NCI-H1417 (cell line): ENCODE measurements at places on chromosomes 12 and 14.

- peak; percentile 5 for DNase-seq
These were observed 563 bp upstream of the STXBP6 start for GRCh38 chr14:25050269-25051150.

GRCh38 chr12:65113621-65114035, 7.5 kb downstream of the WIF1 start:
- no peak for DNase-seq

DNA sequence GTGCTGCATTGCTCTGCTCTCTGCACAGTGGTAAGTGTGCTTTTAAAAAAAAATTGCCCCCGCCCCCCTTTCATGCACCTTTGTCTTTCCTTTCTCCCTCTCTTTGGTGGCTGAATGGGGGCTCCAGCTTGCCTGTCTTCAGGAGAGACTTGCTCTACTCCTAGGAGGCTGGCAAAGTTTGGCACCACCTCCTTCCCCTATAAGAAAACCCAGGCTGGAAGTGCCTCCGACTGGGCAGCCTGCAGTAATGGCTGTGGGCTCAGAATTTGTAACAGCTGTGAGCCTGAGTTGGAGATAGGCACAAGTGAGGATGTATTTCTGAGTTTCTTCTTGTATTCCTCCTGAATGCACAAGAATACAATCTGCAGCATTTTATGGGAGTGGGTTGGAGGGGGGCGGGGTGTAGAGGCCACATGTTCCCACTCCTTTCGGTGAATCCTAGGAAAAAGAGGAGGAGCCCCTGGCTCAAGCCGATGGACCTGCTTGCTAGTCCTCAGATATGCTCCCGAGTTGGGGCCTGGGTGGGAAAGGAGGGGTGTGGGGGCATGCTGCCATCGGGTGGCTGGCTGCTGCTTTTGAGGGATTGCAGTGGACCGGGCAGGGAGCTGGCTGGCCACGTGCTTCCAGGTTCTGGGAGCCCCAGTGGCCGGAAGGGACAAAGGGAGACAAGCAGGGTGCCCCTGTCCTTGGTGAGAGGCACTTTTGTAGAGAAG, 124.3 kb downstream of the TSPAN9 start:
- DNase-seq = no peak

DNA sequence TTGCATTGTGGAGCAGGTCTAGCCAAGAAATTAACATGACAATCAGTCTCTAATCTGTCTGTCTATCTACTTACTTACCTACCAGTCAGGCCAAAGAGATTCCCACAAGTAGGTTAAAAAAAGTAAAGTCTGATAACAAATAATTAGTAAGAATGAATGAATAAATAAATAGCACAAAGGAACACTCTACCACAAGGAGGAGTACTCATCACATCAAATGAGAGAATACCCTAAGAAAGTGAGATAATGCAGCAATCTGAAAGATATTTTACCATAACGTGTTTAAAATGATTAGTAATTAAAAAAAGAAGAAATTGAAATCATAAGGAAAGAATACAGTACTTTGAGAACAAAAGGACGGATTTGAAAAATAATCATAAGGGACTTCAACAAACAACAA, 187.2 kb downstream of the SYNE2 start:
- no peak for DNase-seq
